ENCODE measurements at places on chromosomes 2 and 18.

DNA sequence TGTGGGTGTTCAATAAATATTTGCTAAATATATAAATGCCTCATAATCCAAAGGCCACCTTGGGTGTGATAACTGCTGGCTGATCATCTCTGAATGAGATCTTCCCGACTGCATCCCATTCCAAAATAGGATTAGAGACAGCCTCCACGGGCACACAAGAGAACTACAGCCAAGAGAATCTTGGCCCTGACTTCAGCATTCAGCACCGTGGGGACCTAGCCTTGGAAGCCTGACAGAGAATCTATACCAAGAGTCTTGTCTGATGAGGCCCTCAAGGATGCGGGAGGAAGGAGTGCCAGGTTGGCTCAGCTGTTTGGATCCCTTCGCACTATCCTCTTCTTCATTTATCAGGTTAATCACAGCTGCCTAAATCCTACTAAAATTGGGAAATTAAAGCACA lies 85.8 kb downstream of the RBM43 start:
- no peak for DNase-seq

DNA sequence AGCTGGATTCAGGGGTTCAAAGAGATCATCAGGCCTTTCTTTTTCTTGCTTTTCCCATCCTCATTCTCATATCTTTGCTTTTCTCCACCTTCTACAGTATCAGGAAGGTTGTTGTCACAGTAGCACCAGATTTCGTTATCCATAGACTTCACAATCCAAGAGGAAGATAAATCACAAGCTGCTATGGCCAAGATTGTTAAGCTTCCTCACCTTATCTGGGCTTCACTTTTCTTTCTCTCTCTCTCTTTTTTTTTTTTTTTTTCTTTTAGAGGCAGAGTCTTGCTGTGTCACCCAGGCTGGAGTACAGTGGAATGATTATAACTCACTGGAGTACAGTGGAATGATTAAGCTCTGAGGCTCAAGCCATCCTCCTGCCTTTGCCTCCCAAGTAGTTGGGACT lies 93.5 kb downstream of the TTC27 start:
- no peak for DNase-seq

- DNase-seq = no peak
Observed at GRCh38 chr2:147567136-147567535, 277.7 kb upstream of the ACVR2A start.

GRCh38 chr2:165814473-165814872 lies 20.4 kb upstream of the GALNT3 start:
- DNase-seq = no peak

DNA sequence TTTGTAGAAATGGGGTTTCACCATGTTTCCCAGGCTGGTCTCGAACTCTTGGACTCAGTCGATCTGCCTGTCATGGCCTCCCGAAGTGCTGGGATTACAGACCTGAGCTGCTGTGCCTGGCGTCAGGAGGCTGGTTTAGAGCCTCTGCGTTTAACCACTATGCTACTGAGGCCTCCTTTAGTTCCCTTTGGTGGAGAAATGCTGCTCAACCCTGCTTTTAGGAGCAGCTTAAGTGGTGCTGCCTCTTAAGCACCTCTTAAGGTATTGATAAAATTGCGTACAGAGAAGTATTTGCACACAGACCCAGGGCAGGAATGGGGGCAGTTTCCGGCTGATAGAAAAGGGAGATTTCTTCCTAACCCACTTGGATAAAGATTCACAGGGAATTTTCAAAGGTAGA lies 8.0 kb downstream of the CD8A start:
- no peak for DNase-seq

- no peak for DNase-seq
Observed at GRCh38 chr2:15640784-15641183, 49.1 kb downstream of the DDX1 start.

DNA sequence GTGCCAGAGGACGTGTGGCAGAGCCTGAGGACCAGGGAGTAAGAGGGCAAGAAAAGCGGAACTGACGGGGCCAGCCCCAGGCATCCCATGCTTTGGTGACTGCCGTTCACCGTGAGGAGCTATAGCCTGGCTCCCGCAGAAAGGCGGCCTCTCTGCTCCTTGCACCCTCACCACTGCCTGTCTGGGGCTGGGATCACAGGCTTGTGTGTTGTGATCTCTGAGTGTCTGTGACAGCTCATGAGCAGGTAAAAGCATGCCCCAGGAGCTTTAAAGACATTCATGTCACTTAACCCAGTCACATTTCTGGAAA lies 266.8 kb upstream of the RAB6C start:
- DNase-seq = no peak

GRCh38 chr18:79395308-79395640 lies 456 bp upstream of the NFATC1 start:
- DNase-seq = no peak

- DNase-seq = no peak
Observed at GRCh38 chr2:222879604-222879933, 18.7 kb downstream of the ACSL3 start.

DNA sequence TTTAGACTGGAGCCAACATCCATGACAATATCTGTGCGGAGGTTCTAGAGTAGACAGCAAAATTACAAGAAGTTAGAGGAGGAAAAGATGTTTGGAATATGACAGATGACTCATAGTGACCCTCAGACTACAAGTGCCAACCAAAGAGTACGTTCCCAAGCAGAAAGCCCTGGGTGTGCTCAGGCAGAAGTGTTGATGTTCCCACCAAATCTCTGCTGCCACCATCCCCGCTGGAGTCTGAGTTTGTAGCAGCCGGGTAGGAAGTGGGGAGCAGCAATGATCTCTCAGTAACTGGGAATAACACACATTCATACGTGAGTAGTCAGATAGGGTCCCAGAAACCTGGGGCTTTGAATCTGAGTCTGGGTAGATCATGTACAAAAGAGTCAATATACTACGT lies 73.2 kb downstream of the XDH start:
- DNase-seq = no peak

- peak; percentile 26 for DNase-seq
Observed at GRCh38 chr18:5630057-5630899, 86.5 kb upstream of the EPB41L3 start.

GRCh38 chr2:11872247-11872947 lies 126.0 kb downstream of the LPIN1 start:
- no peak for DNase-seq

DNA sequence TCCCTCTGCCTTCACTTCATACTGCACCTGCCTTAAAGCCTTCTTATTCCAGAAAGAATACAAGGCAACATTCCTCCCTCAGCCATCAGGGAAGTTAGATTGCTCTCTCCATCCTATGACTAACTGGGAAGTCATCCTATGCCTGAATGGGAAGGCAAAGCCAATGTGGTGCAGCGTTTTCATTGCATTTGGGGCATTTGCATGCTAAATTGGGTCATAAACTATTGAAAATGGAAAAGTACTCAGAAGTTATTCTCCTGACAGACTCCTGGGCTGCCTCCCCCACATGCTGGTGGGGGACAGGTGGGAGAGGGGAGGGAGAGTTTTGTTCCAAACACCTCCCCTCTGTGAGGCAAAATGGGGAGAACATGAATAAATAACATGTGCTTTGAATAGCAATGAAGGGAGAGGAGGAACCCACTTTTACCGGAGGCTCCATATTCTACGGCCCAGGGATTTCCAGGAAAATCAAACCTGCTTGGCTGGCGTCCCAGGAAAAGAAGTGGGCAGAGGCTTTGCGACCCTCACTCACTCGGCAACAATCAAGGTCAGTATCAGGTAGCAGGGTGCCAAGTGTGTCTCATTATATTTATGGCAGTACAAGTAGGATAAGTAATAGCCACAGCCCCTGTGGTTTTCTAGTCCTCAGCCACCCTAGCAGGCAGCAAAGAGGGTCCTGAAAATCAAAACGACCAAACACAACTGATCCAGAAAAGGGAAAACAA lies 84.1 kb downstream of the BOD1L2 start:
- DNase-seq = no peak

DNA sequence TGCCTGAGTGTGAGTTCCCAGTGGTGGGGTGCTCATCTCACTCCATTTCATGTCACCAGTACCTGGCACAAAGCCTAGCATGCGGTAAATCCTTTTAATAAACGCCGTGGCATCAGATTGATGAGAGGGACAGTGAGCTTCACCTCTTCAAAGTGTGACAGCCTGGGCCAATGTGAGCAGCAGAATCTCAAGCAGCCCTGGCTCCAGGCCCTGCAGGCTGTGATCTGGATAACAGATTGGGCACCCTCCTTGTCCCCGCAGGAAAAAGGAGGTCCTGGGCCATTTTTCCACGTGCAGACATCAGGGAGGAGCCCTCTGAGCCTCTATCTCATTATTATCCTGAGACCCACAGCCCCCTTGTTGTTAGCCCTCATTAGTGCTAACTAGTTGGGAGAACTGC lies 34.8 kb downstream of the TET3 start:
- no peak for DNase-seq

- DNase-seq = no peak
Observed at GRCh38 chr2:113192459-113193100, 18.8 kb downstream of the PSD4 start.

- no peak for DNase-seq
Observed at GRCh38 chr2:152791979-152792378, 73.6 kb downstream of the ARL6IP6 start.

DNA sequence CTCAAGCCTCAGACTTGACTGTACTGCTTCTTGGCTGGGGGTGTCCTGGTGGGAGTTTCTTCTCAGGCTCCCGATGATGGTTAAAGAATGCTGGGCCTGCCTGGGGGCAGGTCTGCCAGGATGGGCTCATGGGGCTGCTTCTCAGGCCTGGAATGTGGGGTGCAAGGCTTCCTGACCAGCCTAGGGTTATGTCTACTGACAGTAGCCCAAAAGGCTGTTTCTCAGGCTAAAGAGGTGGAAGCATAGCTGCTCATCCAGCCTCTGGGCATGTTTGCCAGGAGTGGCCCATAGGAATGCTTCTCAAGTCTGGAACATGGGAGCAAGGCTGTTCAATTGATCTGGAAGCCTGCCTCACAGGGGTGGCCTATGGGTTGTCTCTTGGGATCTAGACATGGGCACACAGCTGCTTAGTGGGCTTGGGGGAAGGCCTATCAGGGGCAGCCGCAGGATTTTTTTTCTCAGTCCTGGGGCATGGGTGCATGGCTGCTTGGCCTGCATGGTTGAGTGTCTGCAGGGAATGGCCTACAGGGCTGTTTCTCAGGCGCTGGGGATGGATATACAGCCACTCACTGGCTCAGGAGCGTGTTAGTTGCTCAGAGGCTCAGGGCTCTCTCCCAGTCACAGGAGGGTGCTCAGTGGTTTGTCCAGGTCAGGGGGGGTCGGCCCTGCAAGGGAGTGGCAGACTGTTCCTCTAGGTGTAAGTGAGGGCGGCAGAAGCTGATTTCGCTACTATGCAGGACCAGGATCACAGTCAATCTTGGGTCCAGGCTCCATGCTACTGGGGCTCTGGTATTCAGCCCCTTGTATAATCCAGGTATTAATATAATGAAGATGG lies 617.3 kb upstream of the REG3G start:
- no peak for DNase-seq

GRCh38 chr2:164412831-164413230 lies 208.5 kb downstream of the GRB14 start:
- DNase-seq = no peak

GRCh38 chr2:85905187-85905666 lies 16.4 kb upstream of the ST3GAL5 start:
- peak; percentile 60 for DNase-seq

- no peak for DNase-seq
Observed at GRCh38 chr2:16507655-16508489, 157.8 kb downstream of the CYRIA start.

DNA sequence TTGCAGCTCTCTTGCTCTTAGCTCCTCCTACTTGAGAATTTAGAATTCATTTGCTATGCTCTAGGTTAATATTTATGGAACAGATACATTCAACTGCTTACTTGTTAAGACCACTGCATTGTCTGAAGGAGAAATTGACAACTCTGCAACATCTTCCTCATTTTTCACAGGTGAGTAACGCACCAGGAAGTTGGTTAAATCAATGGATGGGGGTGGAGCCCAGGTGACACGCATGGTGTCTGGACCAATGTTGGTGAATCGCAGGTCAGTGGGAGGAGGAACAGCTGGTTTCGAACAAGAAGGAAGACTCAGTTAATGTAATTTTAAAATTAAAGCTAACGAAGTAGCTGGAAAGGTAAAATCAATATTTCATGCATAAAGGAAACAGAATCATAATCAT lies 44.3 kb downstream of the FN1 start:
- DNase-seq = no peak

- DNase-seq = peak; percentile 37
Observed at GRCh38 chr2:21118302-21118920, 5.4 kb upstream of the TDRD15 start.

- DNase-seq = no peak
Observed at GRCh38 chr2:232569541-232569940, 19.1 kb downstream of the EIF4E2 start.
